ENCODE measurements at places on chromosomes 1 and 21.

DNA sequence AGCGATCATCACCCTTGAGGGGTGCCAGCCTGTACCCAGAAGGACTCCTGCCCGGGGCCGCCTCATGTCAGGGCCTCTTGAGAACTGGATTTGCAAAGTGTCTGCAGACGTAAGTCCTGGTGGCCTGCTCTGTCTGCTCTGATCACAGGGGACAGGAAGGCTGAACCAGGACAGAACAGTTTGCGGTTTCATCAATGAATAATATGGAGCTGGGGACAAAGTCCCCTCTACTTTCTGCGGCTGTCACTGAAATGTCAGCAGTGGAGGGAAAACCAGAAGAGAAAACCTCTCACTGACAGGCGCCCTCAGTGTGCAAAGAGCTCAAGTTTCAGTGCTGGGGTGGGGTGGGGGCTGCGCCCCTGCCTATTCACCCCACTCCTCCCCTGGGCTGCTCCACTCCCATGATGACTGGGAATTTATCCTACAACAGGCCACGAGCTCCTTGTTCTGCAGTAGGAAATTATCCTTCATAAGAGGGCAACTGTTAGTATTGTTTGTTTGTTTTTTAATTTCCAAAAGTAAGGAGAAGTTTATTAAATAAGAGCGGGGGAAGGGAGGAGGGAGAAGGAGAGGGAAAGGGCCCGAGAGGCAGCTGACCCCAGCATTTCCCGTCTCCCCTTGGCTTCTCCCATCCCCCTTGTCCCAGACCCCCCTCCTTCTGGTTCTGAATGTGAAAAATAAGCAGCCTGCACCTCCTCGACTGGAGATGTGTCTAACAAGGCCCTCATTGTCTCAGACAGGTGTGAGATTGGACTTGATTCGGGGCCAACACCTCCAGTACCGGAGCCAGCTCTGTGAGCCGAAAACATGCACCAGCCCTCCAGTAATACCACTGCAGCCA is 149.2 kb downstream of the CLIC6 start:
- no peak for DNase-seq

- DNase-seq, result no peak
Observed at GRCh38 chr1:86541859-86542258, 5.0 kb upstream of the CLCA4 start.

- no peak for DNase-seq
Observed at GRCh38 chr1:27570784-27571183, 33.2 kb downstream of the AHDC1 start.

GRCh38 chr1:11778844-11779623 is 17.0 kb downstream of the C1orf167 start:
- no peak for DNase-seq

DNA sequence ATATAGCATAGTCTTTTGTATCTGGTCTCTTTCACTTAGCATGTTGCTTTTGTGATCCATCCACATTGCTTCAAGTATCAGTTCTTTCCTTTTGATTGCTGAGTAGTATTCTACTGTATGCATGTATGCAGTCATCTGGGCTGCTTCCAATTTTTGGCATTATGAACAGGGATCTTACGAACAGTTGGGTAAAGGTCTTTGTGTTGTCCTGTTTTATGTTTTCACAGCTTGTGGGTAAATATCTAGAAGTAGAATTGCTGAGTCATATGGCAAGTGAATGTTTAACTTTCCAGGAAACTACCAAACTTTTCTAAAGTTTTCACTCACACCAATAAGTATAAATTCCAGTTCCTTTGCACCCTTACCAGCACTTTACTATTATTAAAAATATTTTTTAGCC is 60.9 kb downstream of the LHX4 start:
- DNase-seq, result no peak

DNA sequence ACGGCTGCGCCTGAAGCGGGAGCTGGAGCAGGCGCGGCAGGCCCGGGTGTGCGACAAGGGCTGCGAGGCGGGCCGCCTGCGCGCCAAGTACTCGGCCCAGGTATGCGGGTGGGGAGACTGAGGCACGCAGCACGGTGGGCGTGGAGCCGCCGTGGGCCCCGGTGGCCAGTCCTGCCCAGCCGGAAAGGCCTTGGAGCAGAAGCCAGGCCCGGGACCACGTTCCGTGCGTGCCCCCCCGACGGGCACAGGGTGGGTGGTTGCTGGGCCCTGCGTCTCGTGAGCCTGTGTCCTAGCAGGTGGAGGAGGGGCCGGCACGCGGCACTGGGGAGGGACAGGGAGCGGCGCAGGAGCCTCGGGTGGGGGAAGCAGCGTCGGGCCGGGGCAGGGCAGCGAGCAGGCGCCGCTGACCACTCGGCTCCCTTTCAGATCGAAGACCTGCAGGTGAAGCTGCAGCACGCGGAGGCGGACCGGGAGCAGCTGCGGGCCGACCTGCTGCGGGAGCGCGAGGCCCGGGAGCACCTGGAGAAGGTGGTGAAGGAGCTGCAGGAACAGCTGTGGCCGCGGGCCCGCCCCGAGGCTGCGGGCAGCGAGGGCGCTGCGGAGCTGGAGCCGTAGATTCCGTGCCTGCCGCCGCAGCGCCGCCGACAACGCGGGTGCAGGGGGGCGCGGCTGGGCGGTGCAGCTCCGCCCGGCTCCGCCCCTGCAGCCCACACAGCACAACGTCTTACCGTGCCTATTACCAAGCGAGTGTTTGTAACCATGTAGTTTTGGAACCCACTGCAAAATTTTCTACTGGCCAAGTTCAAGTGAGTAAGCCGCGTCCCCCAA is 78.2 kb downstream of the SKI start:
- no peak for DNase-seq

- DNase-seq, result no peak
Observed at GRCh38 chr1:239833723-239834122, 258.0 kb upstream of the FMN2 start.

GRCh38 chr21:36613059-36613458 is 85.9 kb upstream of the SIM2 start:
- DNase-seq, result no peak

GRCh38 chr1:180092931-180093650 is 61.6 kb upstream of the QSOX1 start:
- no peak for DNase-seq

GRCh38 chr1:204450461-204451257 is 39.0 kb upstream of the PPP1R15B start:
- no peak for DNase-seq

DNA sequence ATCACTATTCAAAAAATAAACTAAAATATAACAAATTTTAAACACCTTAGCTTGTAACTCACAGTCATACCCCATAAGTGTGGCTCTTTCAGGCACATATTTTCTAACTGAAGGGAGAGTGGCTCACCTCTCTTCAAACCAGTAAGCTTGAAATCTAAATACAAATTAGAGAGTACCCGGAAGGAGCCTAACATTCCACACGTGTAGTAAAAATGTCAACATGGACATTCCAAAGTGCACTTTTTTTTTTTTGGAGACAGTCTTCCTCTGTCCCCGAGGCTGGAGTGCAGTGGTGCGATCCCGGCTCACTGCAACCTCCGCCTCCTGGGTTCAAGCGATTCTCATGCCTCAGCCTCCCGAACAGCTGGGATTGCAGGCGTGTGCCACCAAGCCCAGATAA is 275.6 kb upstream of the ADGRL2 start:
- no peak for DNase-seq

- no peak for DNase-seq
Observed at GRCh38 chr21:45522381-45522780, 19.9 kb downstream of the SLC19A1 start.

DNA sequence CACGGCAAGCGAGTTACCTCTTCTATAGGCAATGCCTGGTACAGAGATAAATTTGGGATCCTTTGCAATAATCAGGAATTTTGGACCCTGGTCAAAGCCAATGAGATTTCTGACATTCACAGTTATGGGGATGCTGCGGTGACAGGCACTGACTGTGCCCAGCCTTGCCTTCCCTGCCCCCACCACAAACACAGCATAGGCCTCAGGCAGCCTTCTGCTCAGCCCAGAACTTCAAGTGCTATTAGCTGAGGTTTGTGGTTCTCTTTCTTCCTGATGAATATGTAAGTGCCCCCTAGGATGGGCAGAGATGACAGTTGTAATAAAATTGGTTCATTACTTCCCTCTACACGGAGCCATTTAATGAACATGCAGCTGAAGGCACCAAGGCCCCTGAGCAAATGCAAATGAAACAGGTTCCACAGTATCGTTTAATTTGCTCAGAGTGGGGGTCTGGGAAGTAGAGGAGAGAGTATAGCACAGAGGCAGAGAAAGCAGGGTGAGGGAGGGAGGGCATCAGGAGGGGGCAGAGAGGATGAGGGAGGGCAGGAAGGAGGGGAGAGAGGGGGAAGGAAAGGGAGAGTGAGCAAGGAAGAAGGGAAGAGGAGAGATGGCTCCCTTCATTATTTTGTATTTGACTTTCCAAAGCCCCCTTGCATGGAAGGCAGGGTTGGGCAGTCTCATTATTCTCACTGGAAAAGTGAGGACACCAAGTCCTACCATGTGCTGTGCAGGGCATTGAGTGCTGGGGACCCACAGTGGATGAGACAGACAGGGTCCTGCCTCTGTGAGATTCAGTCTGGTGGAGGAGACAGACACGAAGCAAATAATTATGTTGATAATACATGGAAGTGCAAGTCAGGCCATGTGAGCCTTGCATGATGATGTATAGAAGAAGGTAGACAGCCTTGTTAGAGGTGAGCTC is 513.0 kb downstream of the PTPRU start:
- no peak for DNase-seq

DNA sequence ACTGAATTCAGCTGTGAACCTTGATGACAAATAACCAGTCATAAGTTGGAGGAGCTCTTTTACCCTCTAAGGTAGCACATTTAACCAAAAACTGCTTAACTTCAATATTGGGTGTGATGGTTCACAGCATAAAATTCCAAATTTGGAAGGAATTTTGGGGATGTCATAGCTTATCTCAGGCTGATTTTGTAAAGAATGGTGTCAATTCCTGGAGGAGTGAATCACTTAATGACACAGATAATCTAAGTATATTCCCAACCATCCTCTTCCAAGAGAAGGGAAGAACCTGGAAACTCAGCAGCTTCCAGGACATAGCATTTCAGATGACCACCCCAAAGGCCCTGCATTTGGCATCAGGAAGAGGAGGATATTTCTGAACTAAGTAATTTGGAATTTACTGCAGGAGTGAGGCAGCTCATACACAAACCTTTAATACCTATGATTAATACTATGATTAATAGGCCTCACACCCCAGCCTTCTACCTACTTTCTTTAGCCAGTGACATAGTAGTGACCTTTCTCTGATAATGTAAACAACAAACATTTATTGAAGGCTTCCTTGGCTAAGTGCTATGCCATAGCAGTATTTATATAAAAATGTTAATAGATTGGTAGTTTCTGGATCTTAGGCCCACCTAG is 14.5 kb downstream of the GLUL start:
- DNase-seq, result no peak

DNA sequence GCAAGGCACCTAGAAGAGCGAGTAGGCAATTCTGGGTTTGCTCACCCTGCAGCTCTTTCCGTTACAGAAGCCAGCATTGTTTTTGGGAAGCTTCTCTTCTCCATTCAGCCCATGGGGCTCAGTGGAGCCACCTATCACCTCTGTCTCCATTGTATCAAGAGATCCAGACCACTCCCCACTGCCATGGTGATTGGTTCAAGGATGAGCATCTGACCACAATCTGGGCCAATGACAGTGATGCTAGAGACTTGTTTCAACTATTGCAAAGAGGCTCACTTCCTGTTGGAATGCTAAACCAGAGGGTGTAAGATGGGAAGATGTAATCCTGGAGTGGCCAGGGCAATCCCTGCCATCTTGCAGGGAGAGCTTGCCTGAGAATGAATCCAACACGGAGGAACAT is 6.6 kb downstream of the SPATA21 start:
- no peak for DNase-seq

DNA sequence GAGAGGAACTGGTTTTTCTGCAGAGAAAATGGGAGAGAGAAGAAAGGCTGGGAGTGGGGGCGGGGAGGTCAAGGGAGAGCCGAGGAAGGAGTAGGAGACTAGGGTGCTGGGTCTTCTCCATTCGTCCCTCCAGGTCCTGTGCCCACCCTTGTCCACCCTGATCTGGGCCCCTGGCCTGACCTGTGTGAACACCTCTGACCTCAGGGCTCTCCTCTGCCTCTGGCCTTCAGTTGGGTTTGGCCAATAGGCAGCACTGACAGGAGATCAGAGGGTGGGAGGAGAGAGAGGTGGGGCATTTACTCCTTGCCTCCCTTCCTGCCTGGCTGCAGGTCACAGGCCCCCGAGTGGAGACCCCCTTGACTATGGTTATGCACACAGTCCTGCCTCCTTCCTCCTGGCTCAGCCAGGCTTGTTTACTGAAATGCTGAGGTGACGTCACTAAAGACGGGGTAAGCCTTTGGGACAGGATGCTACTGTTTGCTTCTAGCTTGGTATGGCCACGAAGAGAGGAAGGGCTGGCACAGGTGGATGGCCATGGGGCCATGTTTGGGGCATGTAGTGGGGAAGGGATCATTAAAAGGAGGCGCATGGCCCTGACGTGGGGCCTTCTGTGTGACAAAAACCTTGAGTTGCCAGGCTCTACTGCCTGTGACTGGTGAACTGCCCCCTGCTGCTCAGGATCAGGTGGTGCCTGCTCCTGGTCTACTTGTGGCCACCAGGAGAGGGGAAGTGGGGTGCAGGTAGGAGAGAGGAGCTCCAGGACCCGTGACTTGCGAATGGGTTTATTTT is 248.7 kb upstream of the CSF3R start:
- DNase-seq, result no peak
